ENCODE measurements at places on chromosomes 2 and 18.

DNA sequence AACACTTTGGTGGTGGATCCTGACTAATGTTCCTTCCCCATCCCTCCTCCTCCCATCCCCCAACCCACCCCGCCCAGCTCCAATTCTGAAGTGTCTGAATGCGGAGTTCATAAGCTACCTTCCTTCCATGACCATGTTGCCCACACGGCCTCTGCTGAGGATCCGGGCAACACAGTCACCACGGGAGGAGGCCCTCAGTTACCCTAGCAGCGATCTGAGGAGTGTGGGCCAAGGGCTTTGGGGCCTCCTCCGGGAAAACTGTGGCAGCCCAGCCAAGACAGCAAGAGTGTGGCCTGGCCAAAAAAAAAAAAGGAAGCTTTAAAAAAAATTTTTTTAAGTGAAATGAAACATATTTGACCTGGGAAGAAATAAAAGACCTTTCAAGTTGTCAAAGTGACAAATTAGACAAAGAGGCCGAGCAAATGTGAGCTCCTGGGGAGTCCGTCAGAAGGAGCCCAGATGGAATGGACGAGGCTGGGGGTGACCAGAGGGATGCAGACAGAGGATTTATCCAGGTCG, 169.0 kb upstream of the PKDCC start:
- no peak for DNase-seq

GRCh38 chr2:116935097-116935814, 879.2 kb upstream of the DDX18 start:
- DNase-seq, result no peak

- DNase-seq, result no peak
Measured at GRCh38 chr2:237669628-237670392, 42.4 kb downstream of the LRRFIP1 start.

- DNase-seq, result no peak
Measured at GRCh38 chr2:38438133-38438882, 61.2 kb upstream of the ATL2 start.

GRCh38 chr2:233410196-233410760, 56.0 kb downstream of the DGKD start:
- DNase-seq, result no peak

GRCh38 chr2:200300638-200301314, 5.7 kb upstream of the SPATS2L start:
- DNase-seq, result no peak

GRCh38 chr2:54161660-54162424, 46.4 kb downstream of the ACYP2 start:
- DNase-seq, result no peak

- DNase-seq, result no peak
Measured at GRCh38 chr2:219570194-219570923, 980 bp downstream of the OBSL1 start.

GRCh38 chr2:122643725-122644329, 888.4 kb downstream of the TSN start:
- no peak for DNase-seq

DNA sequence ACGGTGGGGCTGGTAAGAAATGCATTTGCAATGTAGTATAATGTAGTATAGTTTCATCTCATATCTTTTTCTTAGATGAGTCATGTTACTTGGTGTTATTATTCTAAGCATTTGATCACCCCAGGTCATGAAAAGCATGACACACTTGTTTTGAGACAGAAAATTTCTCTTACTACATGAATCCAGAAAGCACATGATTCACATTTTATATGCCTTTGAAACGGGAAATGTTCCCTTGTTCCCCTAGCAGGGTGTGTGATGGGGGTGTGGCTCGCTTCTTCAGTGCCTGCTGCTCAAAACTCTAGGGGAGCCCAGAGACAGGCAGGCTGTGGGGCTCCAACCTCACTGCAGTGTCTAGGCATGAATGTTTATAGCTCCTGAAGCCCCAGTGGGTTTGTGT, 116.0 kb upstream of the RAB27B start:
- DNase-seq, result no peak

- DNase-seq, result no peak
Measured at GRCh38 chr2:24993406-24994145, 21.8 kb upstream of the DNAJC27 start.

GRCh38 chr2:40364151-40364874, 87.6 kb downstream of the SLC8A1 start:
- no peak for DNase-seq

- no peak for DNase-seq
Measured at GRCh38 chr2:106638043-106638442, 150.9 kb downstream of the CD8B2 start.

- DNase-seq, result no peak
Measured at GRCh38 chr2:194742706-194743105, 914.3 kb upstream of the SLC39A10 start.

- DNase-seq, result no peak
Measured at GRCh38 chr2:165078913-165079312, 123.6 kb upstream of the SLC38A11 start.

GRCh38 chr2:182834293-182834692, 32.1 kb downstream of the FRZB start:
- DNase-seq, result no peak

GRCh38 chr2:56522605-56523089, 338.9 kb downstream of the CCDC85A start:
- no peak for DNase-seq

Data from CD4-positive, alpha-beta T cell (primary cell).